B cell (primary cell): ENCODE measurements at places on chromosomes 2 and 18.

DNA sequence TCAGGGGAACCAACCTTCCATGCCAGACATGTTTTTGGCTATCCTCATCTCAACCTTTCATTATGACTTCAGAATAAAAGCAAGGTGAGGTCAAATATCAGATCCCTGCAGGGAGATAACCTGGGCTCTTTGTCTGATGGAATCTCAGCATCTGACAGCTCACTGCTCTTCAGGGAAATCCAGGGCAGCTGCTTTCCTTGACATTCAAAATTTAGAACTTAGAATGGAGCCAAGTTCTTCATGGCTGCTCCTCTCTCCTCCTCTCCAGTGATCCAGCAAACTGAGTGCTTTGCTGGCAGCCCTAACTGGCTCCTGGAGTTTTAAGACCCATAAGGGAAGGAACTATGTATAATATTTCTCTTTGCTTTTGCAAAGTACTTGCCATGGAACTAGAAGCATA, 716.3 kb downstream of the TSN start:
- DNase-seq, result no peak

DNA sequence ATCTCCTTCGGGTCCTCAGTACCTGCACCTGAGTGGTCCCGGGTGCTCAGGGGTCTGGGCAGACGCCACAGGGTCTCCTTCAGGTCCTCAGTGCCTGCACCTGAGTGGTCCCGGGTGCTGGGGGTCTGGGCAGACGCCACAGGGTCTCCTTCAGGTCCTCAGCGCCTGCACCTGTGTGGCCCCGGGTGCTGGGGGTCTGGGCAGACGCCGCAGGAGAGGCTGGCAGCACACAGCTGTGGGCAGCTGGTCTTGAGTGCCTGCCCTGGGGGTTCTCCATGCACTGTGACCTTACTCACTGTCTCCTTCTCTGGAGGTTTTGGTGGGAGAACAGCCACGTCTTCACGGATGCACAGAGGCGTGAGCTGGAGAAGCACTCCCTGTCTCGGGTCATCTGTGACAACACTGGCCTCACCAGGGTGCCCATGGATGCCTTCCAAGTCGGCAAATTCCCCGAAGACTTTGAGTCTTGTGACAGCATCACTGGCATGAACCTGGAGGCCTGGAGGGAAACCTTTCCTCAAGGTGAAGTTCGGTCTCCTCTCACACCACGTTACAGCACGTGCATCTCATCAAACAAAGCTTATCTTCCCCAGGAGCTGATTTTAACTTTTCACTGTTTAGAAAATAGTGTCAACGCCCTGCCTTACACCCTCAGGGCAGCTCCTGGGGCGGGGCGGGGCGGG, 82.6 kb downstream of the TPO start:
- no peak for DNase-seq

DNA sequence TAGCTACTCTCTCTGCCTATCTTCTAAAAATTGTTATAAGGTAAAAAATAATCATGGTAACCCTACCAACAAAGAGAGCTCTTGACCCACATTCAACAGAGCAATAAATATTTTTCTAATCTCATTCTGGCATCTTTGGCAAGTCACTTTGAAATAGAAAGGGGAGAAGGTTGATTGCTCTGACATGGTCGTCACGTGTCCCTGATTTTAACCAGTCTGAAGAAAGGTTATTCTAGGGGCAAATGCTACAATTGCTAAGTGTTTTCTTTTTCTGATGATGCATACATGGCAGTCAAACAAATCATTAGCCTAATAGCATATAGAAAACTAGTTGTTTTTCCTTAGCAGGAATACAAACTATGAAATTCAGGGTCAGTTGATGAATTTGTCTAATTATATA, 153.3 kb upstream of the MAP3K20 start:
- DNase-seq, result no peak

GRCh38 chr2:216425008-216425787, 12.9 kb downstream of the SMARCAL1 start:
- no peak for DNase-seq

DNA sequence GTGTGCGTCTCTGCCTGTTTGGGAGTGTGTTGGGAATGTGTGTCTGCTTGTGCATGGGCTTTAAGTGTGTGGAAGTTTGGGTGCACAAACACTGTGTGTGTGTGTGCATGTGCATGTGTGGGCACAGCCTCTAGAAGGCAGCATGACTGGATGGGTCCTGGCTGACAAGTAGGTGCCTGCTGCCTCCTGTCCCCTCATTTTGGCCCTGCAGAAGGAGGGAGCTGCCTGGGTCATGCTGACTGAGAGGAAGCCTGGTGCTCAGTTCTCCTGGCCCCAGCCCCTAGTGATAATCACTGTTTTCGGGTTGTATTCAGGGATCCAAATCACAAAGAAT, 34.1 kb downstream of the GLI2 start:
- DNase-seq, result no peak

- no peak for DNase-seq
Observed at GRCh38 chr2:233477548-233478433, 88.8 kb downstream of the USP40 start.

DNA sequence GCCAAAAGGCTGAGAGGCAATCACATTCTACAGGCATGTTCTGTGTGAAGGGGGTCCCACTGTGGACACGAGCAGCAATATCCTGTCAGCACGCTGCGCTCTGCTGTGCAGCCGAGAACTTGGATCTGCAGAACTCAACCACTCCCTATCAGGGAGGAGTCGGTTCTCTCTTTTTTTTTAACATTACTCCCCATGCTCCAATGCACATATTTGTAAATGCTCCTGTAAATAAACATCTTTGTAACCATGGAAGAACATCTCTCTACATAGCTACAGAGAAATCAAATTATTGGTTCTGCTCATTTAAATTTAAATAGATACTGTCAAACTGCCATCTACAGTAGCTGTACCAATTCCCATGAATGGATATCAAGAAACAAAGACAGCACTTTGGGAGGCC, 3.0 kb upstream of the ANKRD23 start:
- DNase-seq, result no peak

DNA sequence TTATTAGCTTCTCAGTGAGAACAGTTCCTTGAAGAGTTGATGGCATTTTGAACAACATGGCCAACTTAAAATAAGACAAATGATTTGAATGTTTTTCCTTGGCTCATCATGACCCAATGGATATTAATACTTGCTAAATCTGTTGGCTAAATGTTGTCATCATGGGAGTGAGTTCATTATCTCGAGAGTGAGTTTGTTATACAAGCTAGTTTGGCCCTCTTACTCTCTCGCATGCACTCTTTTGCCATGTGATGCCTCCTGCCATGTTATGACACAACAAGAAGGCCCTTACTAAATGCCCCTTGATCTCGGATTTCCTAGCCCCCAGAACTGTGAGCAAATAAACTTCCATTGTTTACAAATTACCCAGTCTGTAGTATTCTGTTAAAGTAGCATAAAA, 22.9 kb upstream of the SANBR start:
- DNase-seq, result no peak

DNA sequence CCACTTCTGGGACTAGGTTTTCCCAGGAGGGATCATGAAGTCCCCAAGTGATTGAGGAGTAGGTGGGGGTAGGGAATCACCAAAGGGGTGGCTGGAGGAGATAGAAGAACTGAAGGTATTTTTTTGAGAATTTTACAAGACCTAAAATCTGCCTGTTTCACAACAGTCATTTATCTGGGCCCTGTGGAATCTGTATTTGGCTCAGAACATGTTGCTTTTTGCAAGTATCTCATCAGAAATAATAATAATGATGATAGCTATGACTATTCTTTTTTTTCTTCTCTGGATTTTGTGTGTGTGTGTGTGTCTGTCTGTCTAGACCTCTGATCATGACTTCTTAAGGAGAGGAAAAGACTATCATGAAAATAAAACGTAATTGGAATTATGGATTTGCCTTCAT, 13.9 kb downstream of the STON1 start:
- DNase-seq, result no peak

GRCh38 chr2:108069515-108070310, 83.4 kb downstream of the SLC5A7 start:
- no peak for DNase-seq

DNA sequence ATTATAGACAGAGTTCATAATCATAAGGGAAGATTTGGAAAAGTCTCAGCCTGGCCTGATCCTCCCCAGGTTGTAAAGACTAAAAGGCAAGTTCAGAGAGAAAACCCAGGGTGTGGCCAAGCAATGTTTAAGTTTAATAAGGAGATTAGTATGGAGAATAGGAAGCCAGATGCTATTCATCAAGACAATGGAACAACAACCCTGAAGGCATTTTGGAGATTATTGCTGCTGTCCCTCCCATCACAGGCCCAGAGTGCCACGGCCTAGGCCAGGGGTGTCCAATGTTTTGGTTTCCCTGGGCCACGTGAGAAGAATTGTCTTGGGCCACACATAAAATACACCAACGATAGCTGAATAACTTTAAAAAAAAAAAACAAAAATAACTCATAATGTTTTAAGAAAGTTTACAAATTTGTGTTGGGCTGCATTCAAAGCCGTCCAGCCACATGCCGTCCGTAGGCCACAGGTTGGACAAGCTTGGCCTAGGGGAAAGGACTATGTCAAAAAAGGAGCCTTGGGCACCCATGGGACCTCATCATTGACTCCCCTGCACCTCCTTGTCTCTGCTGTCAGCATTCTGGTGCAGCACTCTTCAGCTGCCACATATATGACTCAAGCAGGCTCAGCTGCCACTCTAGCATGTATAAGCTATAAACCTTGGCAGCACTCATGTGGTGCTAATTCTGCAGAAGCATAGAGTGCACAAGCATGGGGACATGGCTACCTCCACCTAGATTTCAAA, 20.8 kb downstream of the DPP4 start:
- no peak for DNase-seq

- no peak for DNase-seq
Observed at GRCh38 chr18:49431165-49431962, 29.1 kb downstream of the DYM start.

- peak; percentile 6 for DNase-seq
Observed at GRCh38 chr2:26068602-26069298, 34.9 kb downstream of the RAB10 start.

- no peak for DNase-seq
Observed at GRCh38 chr2:66634784-66635183, 199.9 kb downstream of the MEIS1 start.

GRCh38 chr18:41326311-41326710, 628.7 kb upstream of the PIK3C3 start:
- DNase-seq, result no peak

- DNase-seq, result no peak
Observed at GRCh38 chr2:173972165-173972564, 7.0 kb upstream of the SP3 start.

DNA sequence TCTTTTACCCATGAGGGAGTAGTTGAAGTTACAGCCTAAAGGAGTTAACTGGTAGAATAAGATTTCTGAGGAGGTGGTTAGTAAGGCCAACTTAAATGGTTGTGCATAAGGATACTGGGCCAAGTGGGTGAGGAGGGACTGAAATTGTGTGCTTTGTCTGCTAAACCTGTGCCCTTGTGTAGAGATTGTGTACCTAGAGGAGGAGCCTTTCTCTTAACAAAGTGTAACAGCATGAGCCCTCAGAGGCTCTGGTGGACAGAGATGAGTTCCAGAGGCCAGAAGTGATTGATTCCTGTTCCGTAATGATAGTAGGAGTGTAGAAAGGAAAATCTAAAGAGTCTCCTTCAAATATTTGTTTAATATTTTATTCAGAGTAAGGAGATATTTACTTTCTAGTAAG, 42.9 kb downstream of the OTX1 start:
- DNase-seq, result no peak

GRCh38 chr2:132547090-132547687, 122.8 kb downstream of the LYPD1 start:
- peak; percentile 52 for DNase-seq

- no peak for DNase-seq
Observed at GRCh38 chr18:9810994-9811705, 74.6 kb upstream of the TXNDC2 start.

GRCh38 chr18:48785736-48786454, 164.9 kb downstream of the SMAD7 start:
- DNase-seq, result no peak

- no peak for DNase-seq
Observed at GRCh38 chr2:123624816-123625215, 400.3 kb upstream of the CNTNAP5 start.

GRCh38 chr2:32678825-32679224, 51.0 kb downstream of the TTC27 start:
- no peak for DNase-seq

DNA sequence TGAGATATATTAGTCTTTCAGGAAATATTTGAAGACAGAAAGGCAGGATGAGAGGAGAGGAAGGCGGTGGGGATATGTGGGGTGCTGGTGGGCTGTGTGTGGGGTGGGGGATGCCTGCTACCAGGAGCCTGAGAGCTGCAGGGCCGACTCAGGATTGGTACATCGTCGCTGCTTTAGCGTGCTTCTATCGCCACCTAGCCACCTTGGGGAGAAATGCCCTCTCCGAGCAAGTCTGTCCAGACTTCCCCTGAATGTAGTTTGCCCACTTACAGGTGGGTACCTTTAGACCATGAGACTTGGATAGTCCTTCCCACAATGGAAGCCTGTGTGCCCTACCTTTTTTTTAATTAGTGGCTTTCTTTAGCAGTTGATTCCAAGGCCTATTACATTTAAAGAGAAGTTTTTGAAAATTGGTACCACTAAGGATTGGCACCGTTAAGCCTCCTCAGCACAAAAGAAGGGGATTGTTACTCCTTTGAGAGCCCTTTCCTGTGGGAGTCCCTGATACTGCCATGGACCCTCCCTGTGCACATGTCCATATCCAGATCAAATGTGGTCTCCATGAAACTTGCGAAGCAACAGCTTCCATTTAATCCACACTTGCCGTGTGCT, 114.1 kb upstream of the NDUFV2 start:
- DNase-seq, result peak; percentile 76

GRCh38 chr18:29711932-29712331, 1330.6 kb downstream of the DSC3 start:
- DNase-seq, result no peak

DNA sequence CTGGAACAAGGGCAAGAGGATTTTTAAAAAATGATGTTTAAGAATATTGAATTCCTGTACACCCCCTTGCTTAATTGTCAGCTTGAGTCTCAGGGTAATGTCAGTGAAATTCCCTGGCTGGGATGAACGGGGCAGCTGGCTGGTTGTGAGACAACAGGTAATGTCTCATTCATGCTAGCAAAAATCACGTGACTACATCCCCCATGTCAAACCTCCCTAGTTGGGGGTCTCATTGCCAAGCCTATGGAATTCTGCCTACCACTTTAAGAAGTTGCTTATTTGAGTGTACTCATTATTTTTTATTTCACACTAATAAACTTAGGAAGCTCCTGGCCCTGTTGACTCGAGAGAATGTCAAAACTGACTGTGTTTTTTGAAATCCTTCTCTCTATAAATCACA, 218.3 kb downstream of the ICOS start:
- no peak for DNase-seq

- no peak for DNase-seq
Observed at GRCh38 chr2:75002007-75002406, 43.6 kb downstream of the POLE4 start.
